ENCODE measurements at places on chromosomes 12 and 14.

DNA sequence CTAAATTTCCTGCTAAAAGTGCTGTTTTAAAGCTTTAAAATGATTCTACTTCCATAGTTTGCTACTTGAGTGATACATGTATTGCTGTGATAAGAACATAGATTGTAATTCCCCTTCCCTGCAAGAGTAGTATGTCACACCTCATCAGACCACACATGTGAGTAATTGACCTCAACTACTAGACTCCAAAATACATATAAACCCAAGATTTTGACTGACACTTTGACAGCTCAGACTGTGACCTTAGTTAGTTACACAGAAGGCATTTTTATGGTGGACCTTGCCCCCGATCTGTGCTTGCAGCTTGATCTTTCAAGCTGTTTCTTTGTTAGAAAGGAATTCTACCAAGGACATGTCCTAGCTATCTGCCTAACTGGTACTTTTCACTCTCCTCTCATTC lies 18.6 kb downstream of the APOBEC1 start:
- DNase-seq: no peak

DNA sequence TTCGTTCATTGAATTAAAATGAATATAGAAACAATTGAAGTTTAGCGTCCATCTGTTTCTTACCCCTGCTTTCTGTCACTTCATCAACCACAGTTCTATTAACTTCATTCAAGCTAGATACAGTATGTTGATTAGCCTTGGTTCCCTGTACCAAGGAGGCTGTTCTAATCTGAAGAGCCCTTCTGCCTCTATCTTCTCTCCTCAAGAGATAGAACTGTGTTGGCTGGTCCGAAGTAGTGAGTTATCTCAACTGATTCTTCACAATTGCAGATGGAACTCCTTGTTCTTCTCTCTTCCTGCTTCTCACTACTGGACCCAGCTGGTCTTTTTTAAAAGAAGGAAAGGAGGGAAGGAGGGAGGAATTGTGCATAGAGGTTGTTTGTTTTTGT lies 82.1 kb upstream of the TRAF3 start:
- no peak for DNase-seq

DNA sequence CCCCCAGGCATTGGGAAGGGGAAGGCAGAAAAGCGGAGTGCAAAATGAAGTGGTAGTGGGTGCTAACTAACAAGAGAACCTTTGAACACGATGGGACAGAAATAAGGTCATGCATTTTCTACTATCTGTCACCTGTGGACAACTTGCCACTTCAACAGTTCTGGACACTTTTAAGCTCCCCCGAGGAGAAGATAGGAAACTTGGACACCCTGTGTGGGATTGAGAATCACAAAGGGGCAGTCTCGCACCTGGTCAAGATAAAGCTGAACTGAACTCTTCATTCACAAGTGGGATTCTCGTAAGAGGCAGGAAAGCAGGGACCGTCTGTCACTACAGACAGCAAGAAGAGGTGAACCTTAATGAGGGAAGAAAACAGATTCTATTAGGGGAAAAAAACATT lies 51.6 kb downstream of the EIF2S3B start:
- DNase-seq: no peak

- DNase-seq: no peak
Measured at GRCh38 chr12:89665556-89665955, 43.1 kb downstream of the ATP2B1 start.

GRCh38 chr12:65925626-65926025 lies 101.3 kb downstream of the HMGA2 start:
- DNase-seq: no peak

Data from NCI-H1092 (cell line).